ENCODE measurements at places on chromosomes 2 and 18. TPM values are rescaled to one million over a fixed set of nuclear protein-coding genes. Genes with fewer than 3 reads are reported as not detected.
A peak's percentile ranks its signal among the peaks of the same experiment; 100 is the strongest.

SCN7A gene
- total RNA-seq: 6.3 TPM

ANKRD30BL gene
- total RNA-seq: not detected

GRCh38 chr2:115165529-115166109, 723.2 kb downstream of the DPP10 start:
- peak; percentile 26 for DNase-seq

DNA sequence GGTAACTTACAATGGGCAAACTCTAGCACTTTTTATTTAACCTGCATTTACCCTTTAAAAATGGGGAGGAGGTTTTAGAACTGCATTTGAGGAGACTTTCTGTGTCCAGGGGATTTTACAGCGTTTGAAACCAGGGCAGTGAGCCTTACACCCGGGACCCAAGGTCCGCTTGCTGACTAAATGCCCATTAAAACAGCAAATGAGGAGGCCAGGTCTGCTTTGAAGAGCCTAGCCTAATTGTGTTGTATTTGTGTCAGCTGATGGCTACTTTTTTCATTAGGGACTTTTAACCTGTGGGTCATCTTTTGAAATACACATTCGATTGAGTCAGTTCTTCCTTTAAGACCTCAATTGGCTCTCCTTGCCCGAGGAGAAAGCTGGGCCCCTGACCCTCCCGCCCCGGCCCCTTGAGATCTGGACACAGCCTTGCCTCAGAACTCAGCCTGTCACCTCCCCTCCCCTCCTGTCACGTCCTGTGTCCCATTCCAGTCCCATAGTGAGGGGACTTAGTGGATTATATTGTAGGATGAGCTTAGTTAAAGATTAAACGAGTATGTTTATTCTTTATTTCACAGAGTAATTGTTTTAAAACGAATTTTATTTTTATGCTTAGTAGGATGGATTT, 69.0 kb downstream of the KLHL29 start:
- DNase-seq: no peak

DNA sequence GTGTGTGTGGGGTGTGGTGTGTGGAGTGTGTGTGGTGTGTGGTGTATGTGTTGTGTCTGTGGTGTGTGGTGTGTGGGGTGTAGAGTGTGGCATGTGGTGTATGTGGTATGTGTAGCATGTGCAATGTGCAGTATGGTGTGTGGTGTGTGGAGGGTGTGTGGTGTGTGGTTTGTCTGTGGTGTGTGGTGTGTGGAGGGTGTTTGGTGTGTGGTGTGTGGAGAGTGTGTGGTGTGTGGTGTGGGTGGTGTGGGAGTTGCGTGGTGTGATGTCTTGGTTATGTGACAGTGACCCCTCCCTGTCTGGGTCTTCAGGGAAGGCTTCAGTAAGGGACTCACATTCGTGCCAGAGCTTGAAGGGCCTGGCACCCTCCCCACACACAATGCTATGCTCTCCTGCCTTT, 718.2 kb upstream of the SOX11 start:
- DNase-seq: no peak

- peak; percentile 37 for DNase-seq
Measured at GRCh38 chr2:24793761-24794435, 673 bp downstream of the CENPO start.

GRCh38 chr2:221103930-221104329, 468.2 kb downstream of the EPHA4 start:
- DNase-seq: no peak

COL3A1 gene
- 0.31 TPM for total RNA-seq

LOXHD1 gene
- 0.23 TPM for total RNA-seq

GRCh38 chr2:37854676-37855282, 70.3 kb upstream of the RMDN2 start:
- DNase-seq: no peak

DNA sequence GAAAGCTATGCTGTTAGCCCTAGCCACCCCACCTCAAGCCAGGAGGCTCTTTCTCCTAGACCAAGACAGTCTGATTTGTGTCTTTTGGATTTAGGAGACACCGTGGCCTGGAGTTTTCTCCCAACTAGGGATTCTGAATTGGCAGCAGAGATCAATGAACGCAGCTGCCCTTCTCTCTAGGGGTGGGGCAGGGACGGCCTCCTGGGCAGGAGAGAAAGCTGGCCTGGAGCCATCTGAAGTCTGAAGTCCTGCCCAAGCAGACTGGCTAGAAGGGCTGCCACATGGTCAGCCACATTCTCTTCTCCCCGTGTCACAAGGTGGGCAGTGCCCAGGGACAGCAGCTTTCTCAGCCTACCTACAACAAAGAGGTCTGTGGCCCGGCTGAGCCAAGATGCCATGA, 45.1 kb downstream of the PIEZO2 start:
- no peak for DNase-seq

DNA sequence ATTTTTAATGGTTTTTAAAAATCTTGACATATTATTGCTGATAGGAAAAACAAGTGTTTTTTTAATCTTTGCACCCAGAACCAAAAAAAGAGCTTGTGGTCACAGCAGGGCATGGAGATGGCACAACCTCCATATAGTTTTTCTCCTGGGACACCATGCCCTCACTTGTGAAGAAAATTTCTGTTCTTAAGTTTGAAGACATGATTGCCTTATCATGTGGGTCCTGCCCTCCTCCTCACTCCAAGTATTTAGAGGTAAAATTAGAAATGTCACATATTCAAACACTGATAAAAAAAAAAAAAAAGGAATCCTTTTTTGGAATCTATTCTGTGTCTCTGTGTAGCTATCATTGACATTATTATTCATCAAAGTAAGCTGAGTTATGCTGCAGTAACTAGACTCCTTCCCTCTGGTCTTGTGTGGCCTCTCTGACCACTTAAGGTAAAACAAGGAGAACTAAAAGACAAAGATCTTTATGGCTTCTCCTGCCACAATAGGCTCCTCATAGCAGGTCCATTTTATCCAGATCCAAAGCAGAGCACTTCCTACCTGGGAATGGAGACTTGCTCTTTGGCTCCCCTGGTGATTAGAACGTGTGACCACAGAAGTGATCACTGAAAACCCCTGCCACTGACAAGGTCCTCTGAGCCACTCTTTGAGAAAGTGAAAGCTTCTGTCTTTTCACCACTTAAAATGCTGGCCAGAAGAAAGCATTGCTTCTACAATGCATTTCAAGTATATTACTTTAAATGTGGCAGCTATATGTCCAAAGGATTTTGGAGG, 19.8 kb downstream of the ADD2 start:
- no peak for DNase-seq

DNA sequence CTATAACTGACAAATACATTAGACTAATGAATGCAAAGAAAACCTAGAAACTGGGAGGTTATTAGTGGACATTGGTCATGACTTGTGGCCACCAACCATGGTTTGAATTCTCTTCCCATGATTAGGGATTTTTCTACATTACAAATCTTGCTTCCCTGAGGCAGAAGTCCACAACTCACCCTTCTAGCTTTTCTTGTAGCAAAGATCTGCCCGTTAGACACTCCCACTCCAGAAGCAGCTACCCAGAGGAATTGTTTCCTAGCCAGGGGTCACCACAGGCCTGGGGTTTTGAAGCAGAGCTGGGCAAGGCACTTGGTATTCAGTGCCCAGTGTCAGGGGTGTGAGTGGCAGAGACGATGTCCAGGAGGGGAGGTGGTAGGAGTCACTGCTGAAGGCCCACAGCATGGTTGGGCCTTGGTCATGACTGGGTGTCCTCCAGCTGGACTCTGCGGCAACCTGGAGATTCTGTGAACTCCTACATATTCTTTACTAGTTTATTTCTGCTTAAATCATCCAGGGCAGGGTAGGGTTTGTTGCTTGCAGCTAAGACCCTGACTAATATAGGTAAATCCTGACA, 54.9 kb downstream of the ACTR2 start:
- DNase-seq: no peak

DNA sequence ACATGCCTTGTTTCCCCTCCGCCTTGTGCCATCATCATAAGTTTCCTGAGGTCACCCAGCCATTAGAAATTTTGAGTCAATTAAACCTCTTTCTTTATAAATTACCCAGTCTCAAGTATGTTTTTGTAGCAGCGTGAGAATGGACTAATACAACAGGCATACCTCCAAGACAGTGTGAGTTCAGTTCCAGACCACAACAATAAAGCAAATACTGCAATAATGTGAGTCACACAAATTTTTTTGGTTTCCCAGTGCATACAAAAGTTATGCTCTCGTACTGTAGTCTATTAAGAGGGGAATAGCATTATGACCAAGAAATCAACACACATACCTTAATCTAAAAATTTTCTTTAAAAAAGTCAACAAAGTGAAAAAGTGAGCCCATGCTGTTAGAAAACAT, 217.2 kb downstream of the NR4A2 start:
- DNase-seq: no peak

DNA sequence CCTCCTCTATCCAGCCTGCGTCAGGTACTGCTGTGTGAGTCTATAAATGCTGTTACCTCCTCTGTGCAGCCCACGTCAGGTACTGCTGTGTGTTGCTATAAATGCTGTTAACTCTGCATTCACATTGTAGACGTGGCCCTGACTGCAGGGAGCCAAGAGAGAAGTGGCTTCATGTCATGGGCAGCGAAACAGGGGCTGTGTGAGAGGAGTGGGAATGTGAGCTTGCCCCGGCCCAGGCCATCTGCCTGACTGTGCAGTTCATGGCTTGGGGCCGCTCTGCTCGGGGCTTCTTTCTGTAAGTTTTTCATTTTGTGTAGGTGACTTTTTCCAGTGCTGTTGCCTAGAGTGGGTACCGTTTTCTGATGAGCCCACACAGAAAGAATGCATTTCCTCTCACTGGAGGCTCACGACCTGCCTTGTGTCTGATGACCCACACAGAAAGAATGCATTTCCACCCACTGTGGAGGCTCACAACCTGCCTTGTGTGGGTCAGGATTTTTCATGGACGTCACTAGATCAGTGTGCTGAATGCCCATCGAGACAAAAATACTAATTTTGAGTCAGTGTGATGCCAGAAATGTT, 104.5 kb downstream of the SNTG2 start:
- no peak for DNase-seq

- no peak for DNase-seq
Measured at GRCh38 chr2:210038078-210038477, 35.6 kb downstream of the RPE start.

GRCh38 chr2:237669628-237670392, 42.4 kb downstream of the LRRFIP1 start:
- no peak for DNase-seq

DNA sequence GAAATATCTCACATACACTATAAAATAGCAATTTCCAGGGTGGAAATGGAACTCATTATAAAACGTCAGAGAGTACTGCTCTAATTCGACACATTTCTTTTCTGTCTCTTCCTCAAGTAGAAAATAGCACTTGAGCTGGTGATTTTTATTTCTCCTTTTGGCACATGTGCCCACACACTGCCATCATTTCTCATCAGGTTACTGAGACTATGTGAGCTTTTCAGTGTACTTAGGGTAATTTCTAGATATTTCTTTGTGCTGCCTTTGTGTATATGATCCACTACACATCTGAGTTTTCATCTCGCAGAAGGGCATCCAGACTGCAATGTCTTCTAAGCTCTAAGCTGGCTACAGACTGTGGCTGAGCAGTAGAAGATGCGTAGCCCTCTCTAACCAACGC, 62.1 kb upstream of the PGAP1 start:
- DNase-seq: no peak

- no peak for DNase-seq
Measured at GRCh38 chr18:48575658-48576456, 37.0 kb downstream of the CTIF start.

GRCh38 chr18:26803643-26804042, 61.9 kb downstream of the AQP4 start:
- no peak for DNase-seq

STAT4 gene
- total RNA-seq: 1.1 TPM

GRCh38 chr2:9144617-9145016, 62.0 kb upstream of the ASAP2 start:
- no peak for DNase-seq

DNA sequence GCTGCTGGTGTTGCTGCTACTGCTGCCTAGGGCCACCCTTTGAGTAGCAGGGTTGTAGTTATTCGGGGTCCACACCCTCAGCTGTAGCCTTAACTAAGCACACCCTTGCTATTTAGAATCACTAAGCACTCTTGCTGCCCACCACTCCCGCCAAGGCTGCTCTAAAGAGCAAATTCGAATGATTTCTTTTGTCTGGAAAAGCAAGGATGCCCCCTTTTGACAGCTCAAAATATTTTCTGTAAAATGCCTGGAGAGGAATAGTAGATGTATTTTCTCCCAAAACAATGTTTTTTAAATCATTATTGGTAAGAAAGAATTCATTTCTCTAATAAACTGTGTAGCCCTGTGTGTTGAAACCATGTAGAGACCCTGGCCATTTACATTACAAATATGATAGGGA, 80.8 kb upstream of the PAPOLG start:
- no peak for DNase-seq

TRABD2A gene
- 7.2 TPM for total RNA-seq

DNA sequence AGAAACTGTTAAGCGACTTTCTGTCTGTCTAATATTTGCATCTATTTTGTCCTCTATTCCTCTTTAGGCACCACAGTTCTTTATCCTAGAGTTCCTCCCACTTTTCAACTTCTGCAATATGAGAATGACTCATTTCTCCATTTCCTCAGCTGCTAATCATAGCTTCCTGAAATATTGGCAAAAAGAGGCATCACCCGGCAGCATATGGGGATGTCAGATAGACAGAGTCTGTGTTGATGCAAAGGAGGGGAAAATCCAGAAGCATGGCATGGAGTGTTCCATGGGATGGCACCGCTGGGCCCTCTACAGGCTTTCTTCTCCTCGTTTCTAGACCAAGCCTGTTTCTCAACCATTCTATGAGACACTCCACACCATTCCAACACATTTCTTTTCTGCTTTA, 93.4 kb downstream of the DOCK10 start:
- no peak for DNase-seq

DNA sequence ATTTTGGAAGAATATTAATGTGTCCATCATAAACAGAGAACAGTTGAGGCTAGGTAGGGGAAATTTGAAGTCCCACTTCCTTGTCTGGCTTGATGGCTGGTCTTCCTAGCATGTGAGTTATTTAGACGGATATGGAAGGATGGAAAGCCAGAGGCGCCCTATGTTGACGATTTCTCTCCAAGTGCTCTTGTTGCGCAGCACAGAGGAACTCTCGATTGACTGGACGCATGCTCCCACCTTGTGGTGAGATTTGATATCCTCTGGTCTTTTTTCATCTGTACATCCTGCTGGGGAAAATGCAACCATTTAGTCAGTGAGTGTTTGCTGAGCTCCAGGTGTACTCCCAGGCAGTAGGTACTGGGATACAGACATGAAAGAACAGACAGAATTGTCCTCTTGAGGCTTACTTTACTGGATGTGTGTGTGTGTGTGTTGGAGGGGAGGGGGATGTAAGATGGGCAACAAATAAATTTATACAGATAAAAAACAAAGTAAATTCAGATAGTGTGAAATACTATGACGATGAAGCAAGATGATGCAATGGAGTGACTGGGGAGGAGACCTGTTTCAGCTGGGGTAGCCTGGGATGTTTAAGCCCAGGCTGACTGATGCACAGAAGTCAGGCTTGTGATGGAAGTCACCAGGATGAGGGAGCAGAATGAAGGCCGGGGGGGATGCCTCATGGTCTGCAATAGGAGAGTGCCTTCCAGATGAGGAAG, 137.2 kb downstream of the TRIM43 start:
- peak; percentile 67 for DNase-seq

DNA sequence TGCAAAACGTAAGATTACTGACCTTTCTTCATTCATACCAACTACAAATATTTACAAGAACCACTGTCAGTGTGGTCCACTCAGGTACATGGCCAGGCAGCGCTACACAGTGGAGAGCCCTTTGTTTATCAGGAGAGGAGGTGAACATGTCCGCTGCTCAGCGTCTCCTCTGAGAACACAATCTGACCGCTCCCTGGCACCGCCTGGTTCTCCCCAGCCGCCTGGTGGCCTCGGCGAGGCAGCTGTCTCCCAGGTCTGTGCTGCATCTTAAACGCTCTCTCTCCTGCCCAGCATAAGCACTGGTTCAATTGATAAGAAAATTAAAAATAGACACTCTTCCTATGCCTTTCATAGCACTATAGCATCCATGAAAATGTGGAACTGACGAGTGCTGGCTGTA, 146.8 kb upstream of the PXDN start:
- DNase-seq: no peak
